Caco-2 (cell line): ENCODE measurements at places on chromosomes 13 and 19. TPM values are rescaled to one million over a fixed set of nuclear protein-coding genes. Genes with fewer than 3 reads are reported as not detected.

Gene DPF1
- 3.6 and 5.0 TPM in 2 replicates for total RNA-seq

Gene CEACAM7
- 0.44 TPM in 1 of 2 replicates, not detected in the other for total RNA-seq

DNA sequence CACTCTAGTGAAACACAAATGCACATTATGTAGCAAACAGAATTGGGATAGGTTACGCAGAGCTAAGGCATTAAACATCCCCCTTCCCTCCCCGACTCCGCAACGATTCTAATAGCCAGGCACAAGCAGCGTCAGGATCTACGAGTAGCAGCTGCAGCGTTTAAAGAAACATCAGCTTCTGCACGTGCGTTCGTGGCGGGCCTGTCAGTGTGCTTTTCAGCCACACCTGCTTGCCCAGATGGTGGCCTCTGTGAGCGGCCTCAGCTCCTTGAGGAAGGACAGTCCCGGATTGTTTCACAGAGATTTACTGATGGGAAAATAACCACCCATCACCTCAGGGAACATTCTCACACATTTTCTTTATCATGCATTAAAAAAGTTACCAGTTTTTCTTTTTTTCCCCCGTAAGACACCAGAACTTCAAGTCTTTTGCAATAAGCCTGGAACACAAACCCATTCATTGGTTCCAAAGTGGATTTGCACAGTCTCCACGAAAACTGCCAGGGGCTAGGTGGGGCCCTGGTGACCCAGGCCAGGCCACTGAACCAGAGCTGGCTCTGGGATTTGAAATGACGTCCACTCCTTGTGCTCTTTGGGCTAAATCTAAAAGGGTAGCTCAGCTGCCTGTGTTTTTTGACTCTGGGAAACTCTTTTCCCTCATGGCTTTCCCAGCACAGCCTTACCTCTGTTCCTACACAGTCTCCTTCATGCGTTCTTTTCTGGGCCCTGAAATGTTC, 325.5 kb downstream of the KCNRG start:
- DNase-seq, result no peak

GRCh38 chr19:50607874-50608785, 31.6 kb downstream of the SYT3 start:
- DNase-seq, result peak; percentile 30
